ENCODE measurements at places on chromosomes 4 and X.

DNA sequence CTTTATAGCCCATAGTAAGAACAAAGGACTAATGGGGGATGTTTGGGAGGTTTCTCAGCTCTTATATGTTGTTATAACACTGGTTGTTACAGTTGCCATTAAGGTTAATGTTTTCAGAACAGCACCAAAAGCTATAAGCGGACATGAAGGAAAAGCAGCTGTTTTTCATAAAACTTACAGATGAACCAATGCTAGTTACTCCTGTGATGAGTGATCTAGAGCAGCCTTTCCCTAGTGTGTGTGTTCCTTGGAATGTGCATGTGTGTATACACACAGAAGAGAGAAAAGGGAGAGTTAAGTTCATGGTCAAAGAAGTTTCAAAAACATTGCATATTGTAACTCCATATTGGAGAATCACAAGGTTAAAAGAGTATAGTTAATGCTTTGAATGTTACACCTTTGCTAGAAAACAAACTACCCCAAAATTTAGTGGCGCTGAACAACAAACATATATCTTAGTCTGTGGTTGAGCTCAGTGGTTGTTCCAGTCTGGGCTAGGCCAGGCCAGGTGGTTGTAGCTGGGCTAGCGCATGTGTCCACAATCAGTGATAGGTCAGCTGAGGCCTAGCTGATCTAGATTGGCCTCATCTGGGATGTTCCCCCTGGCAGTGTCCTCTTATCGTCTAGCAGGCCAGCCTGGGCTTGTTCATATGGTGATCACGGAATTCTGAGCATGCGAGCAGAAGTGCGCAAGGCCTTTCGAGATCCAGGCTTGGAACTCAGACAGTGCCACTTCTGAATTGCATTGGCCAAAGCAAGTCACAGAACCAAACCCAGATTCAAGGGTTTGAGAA is 151.0 kb downstream of the NHS start:
- DNase-seq = no peak

GRCh38 chr4:122623637-122624166 is 2.8 kb upstream of the IL21 start:
- DNase-seq = no peak

DNA sequence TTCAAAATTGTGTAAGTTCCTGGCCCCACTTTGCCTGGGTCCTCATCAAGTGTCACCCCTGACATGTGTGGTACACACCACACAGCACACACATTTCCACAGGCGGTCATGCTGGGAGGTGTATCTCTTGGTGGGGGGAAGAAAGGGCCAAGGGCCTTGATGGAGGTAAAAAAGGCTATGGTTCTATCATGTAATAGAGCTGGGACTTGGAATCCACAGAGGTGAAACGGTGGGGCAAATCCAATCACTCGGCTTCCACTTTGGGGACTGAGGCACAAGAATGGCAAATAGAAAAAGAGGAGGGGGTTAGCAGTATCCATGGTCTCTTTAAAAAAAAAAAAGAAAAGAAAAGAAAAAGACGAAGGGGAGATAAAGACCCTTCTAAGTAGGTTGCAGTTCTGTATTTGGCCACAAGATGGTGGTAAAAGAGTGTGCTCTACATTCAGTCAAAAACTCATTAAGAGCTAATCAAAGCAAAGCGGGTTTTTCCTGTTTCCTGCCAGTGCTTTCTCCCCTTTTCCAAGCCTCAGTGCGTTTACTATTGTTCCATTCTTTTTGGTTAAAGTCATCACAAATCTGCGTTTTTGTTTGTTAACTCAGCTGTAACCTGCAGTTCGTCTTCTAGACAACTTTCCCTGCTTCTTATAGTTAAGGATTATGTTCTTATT is 37.0 kb upstream of the ATP6AP2 start:
- peak; percentile 56 for DNase-seq

DNA sequence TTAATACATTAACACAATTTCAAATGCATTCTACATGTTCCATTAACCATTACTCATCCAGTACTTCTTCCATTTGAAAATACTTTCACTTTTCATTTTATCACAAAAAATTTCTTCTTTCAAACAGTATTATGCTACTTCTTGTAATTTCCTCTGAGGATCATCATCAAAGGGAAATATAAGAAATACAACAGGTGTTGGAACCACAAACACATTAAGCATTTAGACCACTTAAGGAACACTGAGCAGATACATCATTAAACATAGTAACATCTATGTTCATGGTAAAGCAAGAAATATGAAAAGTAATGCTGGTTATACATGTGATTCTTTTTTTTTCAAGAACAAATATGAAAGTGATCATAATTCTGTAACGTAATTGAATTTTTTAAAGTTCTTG is 2207.0 kb downstream of the ARAP2 start:
- DNase-seq = no peak

DNA sequence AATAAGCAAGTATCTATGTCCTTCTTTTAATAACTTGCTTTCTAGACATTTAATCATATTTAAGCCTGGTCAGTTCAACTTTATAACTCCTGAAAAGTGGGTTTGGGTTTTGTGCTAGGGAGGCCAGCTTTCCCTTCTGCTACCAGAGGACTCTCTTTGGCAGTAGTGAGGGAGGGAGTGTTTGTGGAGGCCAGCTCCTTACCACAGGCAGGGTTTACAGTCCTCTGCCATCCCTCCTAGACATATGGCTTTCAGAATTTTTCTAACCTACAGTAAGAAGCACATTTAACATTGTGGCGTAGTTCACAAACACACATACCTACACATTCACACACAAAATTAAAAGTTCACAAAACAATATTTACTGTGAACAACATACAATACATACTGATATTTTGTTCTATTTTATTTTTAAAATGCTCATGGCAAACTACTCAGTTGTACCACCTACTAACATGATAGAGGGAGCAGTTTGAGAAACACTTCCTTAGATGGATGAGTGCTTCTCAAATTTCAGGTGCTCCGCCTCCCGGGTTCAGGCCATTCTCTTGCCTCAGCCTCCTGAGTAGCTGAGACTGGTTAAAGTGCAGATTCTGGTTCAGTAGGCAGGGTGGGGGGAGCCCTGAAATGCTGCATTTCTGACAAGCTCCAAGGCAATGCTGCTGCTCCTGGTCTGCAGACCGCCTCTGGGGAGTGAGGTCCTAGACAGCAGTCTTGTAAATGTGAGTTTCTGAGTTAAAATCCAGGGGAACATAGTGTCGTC is 86.7 kb downstream of the PTTG2 start:
- no peak for DNase-seq

- DNase-seq = no peak
Measured at GRCh38 chr4:113682730-113683537, 78.6 kb downstream of the CAMK2D start.

GRCh38 chr4:147732518-147733235 is 789 bp downstream of the ARHGAP10 start:
- DNase-seq = no peak

- no peak for DNase-seq
Measured at GRCh38 chrX:45070116-45071007, 130.3 kb downstream of the DIPK2B start.
